ENCODE measurements at places on chromosomes 1 and 21.

DNA sequence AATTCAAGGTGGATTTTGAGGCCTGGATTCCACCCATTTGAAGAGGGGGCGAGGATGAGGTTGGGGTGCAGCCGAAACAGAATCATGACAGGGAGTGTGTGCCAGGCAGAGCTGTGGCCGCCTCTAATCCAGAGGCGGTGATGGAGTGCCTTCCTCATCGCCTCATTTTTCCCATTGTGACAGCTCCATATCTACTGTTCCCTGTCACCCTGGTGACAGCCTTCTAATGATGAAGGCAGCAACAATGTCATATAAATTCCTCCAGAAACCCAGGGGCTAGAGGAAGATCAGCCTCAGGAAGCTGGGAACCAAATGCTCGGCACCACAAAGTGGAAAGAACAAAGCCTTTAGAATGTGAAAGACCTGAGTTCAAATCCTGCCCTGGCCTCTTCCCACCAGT, 42.0 kb downstream of the LRRN2 start:
- no peak for DNase-seq

DNA sequence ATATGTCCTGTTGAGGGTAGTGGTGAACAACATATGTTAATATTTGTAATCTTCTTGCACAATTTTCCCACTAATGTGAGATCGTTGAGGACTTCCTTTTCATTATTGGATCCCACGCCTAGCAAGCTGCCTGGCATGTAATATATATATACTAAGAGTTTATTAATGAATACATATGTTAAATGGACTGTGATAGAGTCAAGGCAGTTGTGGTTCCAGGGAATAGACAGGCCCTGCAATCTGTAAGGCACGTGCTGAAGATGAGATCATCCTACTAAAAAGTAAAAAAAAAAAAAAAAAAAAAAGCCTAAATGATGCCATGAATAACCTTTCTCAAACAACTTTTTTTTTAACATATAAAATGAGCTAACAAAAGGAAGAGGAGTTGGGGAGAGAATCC, 28.9 kb downstream of the PLPPR5 start:
- DNase-seq: no peak

GRCh38 chr1:235455823-235456222, 48.4 kb downstream of the B3GALNT2 start:
- DNase-seq: no peak

DNA sequence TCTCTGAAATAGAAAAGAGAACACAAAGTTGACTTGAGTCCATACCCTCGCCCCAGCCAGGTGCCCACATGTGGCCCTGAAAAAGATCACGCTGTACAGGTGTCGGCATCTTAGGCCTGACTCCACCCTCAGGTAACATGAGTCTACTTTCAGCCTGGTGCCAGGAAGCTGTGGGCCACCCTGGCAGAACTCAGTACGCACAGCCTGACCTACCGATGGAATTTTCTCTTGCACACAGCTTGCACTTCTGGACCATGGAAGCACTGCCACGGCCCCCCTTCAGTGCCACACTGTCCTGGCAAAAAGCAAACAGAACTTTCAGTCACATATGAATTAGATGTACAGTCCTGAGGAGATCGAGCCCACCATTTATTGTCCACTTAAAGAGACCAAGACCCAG, 2.2 kb downstream of the CZIB start:
- no peak for DNase-seq

- DNase-seq: no peak
These were observed 102.8 kb upstream of the ARHGEF16 start for GRCh38 chr1:3351449-3352298.

DNA sequence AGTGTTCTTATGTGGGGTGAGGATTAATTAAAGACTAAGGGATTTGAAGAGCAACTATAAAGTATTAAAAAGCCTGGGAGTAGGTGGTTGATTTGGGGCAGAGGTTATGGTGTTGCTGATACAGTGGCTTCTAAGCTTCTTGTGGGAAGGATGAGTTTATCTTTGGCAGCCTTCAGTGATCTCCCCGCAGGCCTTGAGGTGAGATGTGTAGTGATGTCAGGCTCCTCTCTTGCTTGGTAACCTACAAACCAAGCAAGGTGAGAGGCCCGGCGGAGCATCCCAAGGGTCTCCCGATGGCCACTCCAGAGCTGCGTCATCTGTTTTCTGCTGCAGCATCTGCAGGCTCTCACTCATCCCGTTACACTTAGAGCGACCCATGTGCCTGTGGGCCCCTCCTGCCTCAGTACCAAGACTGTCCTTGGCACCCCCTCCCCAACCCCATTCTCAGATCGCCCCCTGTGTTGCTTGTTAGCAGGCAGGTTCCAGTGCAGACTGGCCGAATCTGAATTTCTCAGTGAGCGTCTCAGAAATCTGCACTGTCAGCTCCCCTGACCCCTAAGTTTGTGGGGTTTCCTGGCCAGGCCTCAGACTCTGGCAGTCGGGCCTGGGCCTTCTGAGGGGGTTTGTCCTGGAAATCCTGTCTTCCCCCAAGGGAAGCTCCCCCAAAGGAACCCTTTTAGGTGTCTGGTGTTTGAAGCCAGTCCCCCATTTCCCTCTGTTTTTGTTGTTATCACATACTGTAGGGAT, 77.9 kb downstream of the GALNT2 start:
- DNase-seq: no peak

DNA sequence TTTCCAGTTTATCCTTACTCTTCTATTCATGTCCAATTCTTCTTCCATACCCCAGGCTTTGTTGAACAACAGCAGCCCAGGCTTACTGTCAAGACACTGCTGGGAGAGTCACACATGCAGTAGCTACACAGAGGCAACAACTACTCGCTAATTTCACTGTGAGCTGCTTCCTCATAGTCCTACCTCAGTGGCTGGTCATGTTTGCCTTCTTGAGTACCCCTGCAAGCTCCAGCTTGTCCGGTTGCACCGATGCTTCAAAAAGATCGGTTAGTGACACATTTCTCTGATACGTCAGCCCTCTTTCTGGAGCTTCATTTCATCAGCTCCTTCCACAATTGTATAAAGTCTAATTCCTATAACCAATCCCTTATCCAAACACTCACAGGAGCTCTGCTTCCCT, 246.7 kb upstream of the NFIA start:
- peak; percentile 87 for DNase-seq

GRCh38 chr1:221105578-221105977, 226.3 kb downstream of the HLX start:
- no peak for DNase-seq

DNA sequence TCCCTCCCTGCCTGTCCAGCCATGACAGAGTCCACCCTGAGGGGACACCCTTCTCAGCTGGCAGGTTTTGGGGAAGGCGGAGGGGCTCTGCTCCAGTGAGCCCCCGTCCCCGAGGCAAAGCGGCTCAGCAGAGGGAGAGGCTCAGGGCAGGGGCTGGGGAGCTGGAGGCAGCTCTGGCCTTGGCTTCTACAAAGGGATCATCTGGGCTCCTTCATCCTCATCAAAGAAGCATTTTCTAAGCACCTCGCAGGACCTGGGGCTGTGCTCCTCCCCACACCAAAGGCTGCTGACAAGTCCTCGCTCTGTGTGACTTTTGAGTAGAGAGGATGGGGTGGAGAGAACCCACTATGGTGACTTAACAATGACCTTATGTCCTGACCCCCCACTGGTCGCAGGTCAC, 21.0 kb upstream of the CLSTN1 start:
- DNase-seq: no peak

DNA sequence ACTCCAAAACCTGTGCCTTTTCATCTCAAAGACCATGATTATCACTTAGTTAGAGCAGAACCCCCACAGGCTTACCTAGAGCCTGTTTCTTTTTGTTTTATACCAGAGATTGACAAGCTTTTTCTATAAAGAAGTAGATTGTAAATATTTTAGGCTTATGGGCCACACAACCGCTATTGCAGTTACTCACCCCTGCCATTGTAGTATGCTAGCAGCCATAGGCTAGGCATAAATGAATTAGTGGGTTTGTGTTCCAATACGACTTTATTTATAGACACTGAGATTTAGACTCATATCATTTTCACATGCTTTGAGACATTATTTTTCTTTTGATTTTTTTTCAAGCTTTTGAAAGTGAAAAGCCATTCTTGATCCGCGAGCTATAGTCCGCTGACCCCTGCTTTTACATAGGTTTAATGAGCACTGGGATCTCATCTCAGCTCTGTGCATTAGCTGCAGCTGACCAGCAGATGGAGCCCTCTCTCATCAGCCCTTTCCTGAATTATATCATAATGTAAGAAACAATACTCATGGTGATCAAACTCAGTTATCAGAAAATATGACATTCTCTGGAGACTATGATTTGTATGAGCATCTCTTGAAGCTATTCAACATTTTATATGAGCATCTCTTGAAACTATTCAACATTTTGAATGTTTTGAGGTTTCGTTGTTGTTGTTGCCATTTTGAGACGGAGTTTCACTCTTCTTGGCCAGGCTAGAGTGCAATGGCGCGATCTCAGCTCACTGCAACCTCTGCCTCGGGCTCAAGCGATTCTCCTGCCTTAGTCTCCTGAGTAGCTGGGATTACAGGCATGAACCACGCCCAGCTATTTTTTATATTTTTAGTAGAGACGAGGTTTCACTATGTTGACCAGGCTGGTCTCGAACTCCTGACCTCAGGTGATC, 111.9 kb upstream of the L1TD1 start:
- peak; percentile 8 for DNase-seq

DNA sequence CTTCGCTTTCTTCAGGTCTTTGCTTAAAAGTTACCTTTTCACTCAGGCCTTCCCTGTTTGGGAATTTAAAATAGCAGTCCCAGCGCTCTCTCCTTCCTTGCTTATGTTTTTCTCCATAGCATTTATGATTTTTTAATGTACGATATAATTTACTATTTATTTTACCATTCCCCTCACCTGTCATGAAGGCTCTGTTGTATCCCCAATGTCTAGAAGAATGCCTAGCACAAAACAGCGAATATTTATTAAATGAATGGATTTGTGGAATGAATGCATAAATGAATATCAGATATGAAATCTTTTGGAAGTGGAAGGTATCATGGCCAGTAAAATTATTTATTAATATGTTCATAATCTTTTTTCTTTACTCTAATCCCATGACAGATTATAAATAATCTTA, 402 bp upstream of the OSBPL9 start:
- no peak for DNase-seq

Data from NCI-H1105 (cell line).